ENCODE measurements at places on chromosomes 16 and 17.

DNA sequence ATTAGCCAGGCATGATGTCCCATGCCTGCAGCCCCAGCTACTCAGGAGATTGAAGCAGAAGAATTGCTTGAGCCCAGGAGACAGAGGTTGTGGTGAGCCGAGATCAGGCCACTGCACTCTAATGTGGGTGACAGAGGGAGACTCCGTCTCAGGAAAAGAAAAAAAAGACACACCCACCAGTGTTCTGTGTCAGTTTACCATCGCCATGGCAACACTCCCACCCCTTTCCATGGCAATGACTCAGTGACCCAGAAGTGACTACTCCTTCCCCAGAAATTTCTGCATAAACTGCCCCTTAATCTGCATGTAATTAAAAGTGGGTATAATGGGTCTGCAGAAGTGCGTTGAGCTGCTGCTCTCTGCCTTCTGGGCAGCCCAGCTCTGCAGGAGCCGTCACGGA is 4.0 kb upstream of the ZC3H18 start:
- DNase-seq, result peak; percentile 49

GRCh38 chr16:5845046-5845445 is 747.5 kb upstream of the EEF2KMT start:
- DNase-seq, result no peak

- DNase-seq, result no peak
These were observed 38.1 kb downstream of the PHKB start for GRCh38 chr16:47499080-47499699.

DNA sequence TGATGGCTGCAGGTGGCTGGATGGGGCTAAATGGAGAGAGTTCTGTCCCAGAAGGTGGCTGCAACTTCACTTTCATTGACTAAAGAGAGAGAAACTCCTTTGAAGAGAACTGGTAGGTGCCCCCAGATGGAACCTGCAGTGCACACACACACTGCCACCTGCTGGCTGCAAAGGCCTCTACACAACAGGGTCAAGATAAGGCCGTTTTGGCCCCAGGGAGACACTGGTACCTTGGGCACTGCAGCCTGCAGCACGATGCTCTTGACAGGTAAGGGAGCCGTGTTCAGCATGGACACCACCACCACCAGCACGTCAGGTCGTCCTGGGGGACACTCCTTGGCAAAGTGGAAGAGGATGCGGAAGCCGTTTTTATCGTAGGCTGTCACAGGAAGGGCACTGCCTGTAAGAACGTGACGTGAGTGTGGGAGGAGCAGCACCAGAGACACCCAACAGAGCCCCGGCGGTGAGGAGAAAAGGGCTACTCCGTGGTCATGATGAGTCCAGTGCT is 22.7 kb downstream of the GGA3 start:
- peak; percentile 61 for DNase-seq

GRCh38 chr16:27843800-27844199 is 219.7 kb downstream of the GSG1L start:
- DNase-seq, result no peak

DNA sequence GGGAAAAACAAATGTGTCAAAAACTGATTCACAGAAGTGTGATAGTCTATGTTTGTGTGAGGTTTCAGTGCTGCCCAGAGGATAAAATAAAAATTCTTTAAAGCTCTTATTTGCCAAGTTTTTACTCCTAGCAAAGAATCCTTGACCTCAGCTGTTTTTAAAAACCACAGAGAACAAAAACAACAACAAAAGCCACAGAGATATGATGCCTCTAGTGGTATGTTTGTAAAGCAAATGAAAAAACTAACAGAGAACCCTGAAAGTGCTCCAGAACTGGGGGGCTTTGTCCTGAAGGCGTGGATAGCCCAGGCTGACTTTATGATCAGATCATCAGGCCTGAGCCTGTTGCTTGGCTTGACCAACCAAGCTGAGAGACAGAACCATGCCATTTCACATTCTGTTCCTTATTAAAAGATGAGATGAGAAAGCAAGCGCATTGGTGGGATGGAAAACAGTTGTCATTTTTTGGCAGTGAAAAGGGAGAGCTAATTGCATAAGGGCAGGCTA is 411.0 kb downstream of the CPPED1 start:
- no peak for DNase-seq

Measured in activated CD4-positive, CD25-positive, alpha-beta regulatory T cell treated with anti-CD3 and anti-CD28 coated beads, Interleukin-2, amount 50 U/mL, for 72 hours (primary cell).